ENCODE measurements at places on chromosomes 13 and 19. TPM values are rescaled to one million over a fixed set of nuclear protein-coding genes. Genes with fewer than 3 reads are reported as not detected.
A peak's percentile ranks its signal among the peaks of the same experiment; 100 is the strongest.

DNA sequence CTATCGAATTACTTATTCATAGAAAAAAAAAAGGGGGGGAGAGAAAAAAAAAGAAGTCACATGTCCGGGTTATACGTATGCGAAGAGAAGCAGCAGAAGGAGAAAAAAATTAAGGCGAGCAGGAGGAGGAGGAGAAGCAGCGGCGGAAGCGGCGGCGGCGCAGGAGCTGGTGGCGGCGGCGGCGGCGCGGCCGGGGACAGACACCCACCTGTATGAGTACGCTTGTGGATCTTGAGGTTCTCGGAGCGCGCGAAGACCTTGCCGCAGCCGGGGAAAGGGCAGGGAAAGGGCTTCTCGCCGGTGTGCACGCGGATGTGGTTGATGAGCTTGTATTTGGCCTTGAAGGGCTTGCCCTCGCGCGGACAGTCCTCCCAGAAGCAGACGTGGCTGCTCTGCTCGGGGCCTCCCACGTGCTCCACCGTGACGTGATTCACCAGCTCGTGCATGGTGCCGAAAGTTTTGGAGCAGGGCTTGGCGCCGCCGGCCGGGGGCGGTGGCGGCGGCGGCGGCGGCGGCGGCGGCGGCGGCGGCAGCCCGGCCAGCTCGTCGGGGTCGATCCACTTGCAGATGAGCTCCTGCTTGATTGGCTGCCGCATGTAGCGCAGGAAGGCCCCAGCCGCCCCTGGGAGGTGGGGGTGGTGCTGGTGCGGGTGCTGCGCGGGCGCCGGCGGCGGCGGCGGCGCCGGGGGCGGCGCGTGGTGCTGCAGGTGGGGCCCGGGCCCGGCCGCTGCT is 1.5 kb downstream of the ZIC5 start:
- no peak overlapping the region for H3K27ac ChIP-seq
- no peaks in the 10 kb centered on the region for H3K36me3 ChIP-seq
- no peaks in the 10 kb centered on the region for H3K4me1 ChIP-seq

The CBY2 gene
- not detected for total RNA-seq

The ASF1B gene
- total RNA-seq: 19.1 TPM

- H3K36me3 ChIP-seq: no peaks in the 10 kb centered on the region
Observed at GRCh38 chr13:41299316-41300094, 11.6 kb upstream of the NAA16 start.

The RAX2 gene
- not detected for total RNA-seq

GRCh38 chr19:34757441-34757840 is 15.6 kb downstream of the ZNF599 start:
- no peak for DNase-seq
- H3K27ac ChIP-seq: no peak overlapping the region
- H3K4me3 ChIP-seq: no peak overlapping the region
- no peaks in the 10 kb centered on the region for H3K27me3 ChIP-seq

GRCh38 chr13:78121001-78121400 is 202.4 kb upstream of the EDNRB start:
- no peaks in the 10 kb centered on the region for H3K36me3 ChIP-seq
- no peaks in the 10 kb centered on the region for H3K27me3 ChIP-seq
- no peak overlapping the region for H3K4me3 ChIP-seq
- no peak for DNase-seq
- H3K27ac ChIP-seq: no peak overlapping the region
- no peaks in the 10 kb centered on the region for H3K4me1 ChIP-seq

- H3K4me1 ChIP-seq: peaks cover 19% of the 10 kb centered on the region
- no peak overlapping the region for H3K27ac ChIP-seq
- no peak for DNase-seq
- H3K4me3 ChIP-seq: no peak overlapping the region
- H3K36me3 ChIP-seq: no peaks in the 10 kb centered on the region
Observed at GRCh38 chr13:20466371-20466770, 59.3 kb downstream of the CRYL1 start.

The POSTN gene
- total RNA-seq: 5.1 TPM

DNA sequence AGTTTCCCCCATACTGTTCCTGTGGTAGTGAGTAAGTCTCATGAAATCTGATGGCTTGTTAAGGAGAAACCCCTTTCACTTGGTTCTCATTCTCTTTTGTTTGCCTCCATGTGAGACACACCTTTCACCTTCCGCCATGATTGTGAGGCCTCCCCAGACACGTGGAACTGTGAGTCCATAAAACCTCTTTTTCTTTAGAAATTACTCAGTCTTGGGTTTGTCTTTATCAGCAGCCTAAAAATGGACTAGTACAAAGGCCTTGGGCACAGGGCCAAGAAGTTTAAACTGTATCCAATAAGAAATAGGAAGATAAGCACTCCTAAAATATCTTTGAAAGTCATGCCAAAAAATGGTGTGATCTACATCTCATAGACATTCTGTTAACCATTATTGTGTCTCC is 176.9 kb downstream of the TBC1D4 start:
- H3K4me1 ChIP-seq: peaks cover 10% of the 10 kb centered on the region
- DNase-seq: peak; percentile 59
- peaks cover 5% of the 10 kb centered on the region for H3K36me3 ChIP-seq
- no peak overlapping the region for H3K4me3 ChIP-seq

GRCh38 chr19:2902590-2903218 is 2.0 kb downstream of the ZNF57 start:
- H3K27me3 ChIP-seq: no peaks in the 10 kb centered on the region
- DNase-seq: no peak
- H3K36me3 ChIP-seq: no peaks in the 10 kb centered on the region
- no peak overlapping the region for H3K4me3 ChIP-seq

The CATSPERD gene
- total RNA-seq: not detected

GRCh38 chr13:111219950-111220349 is 100.5 kb upstream of the TEX29 start:
- no peak for DNase-seq
- no peaks in the 10 kb centered on the region for H3K27me3 ChIP-seq
- peaks cover 5% of the 10 kb centered on the region for H3K4me1 ChIP-seq
- no peak overlapping the region for H3K4me3 ChIP-seq
- H3K27ac ChIP-seq: no peak overlapping the region

GRCh38 chr13:105334211-105334610 is 1201.3 kb downstream of the EFNB2 start:
- no peak overlapping the region for H3K4me3 ChIP-seq
- H3K4me1 ChIP-seq: no peaks in the 10 kb centered on the region
- DNase-seq: peak; percentile 39
- no peaks in the 10 kb centered on the region for H3K36me3 ChIP-seq
- no peak overlapping the region for H3K27ac ChIP-seq
- no peaks in the 10 kb centered on the region for H3K27me3 ChIP-seq

DNA sequence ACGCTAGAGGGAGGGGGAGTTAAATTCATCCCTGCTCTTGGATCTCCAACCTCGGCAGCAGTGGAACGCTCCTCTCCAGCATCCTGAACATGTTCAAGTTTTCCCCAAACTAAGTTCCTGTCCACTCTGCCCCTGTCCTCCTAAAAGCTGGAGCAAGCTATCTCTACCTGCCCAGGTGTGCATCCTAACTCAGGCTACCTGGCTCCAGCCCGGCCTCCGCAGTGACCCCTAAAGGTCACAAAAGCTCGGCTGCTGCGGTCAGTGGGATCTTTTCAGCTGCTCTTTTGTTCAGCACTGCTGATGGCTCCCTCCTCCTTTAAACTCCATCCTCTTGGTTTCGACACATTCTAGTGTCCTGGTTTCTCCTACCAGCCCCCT is 1.4 kb downstream of the DCUN1D2 start:
- H3K27ac ChIP-seq: no peak overlapping the region
- peak overlapping the region; percentile 90 for H3K4me3 ChIP-seq
- H3K36me3 ChIP-seq: no peaks in the 10 kb centered on the region

The ZNF723 gene
- total RNA-seq: not detected

GRCh38 chr13:29923554-29924481 is 73.4 kb upstream of the UBL3 start:
- H3K27me3 ChIP-seq: no peaks in the 10 kb centered on the region
- peak; percentile 95 for DNase-seq
- H3K4me3 ChIP-seq: no peak overlapping the region
- no peak overlapping the region for H3K27ac ChIP-seq
- H3K4me1 ChIP-seq: peaks cover 4% of the 10 kb centered on the region

- no peak for DNase-seq
- H3K4me3 ChIP-seq: no peak overlapping the region
- no peaks in the 10 kb centered on the region for H3K27me3 ChIP-seq
- no peak overlapping the region for H3K27ac ChIP-seq
Observed at GRCh38 chr13:40445557-40445990, 220.9 kb downstream of the FOXO1 start.

The ZNF627 gene
- total RNA-seq: 23.0 TPM

DNA sequence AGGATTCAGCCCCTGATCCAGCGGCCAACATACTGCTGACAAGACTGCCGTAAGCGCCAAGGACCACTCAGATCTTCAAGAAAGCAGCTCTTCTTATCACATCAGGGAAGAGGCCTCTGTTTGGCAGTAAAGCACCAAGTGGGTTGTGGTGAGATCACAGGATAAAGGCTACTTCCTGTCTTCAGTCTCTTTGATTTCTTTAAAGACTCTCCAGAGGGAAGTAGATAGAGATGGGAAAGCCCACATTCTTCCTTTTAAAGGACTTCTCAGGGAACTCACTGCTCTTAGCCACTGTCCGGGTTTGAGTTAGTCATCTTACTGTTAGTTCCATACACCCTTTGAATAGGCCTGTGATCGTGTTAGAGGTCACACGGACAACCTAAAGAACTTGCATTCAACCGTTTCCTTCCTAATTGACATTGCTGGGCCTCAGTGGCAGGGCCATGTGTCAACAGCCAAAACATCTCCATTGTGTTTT is 47.2 kb upstream of the POMP start:
- no peaks in the 10 kb centered on the region for H3K36me3 ChIP-seq
- no peaks in the 10 kb centered on the region for H3K4me1 ChIP-seq

DNA sequence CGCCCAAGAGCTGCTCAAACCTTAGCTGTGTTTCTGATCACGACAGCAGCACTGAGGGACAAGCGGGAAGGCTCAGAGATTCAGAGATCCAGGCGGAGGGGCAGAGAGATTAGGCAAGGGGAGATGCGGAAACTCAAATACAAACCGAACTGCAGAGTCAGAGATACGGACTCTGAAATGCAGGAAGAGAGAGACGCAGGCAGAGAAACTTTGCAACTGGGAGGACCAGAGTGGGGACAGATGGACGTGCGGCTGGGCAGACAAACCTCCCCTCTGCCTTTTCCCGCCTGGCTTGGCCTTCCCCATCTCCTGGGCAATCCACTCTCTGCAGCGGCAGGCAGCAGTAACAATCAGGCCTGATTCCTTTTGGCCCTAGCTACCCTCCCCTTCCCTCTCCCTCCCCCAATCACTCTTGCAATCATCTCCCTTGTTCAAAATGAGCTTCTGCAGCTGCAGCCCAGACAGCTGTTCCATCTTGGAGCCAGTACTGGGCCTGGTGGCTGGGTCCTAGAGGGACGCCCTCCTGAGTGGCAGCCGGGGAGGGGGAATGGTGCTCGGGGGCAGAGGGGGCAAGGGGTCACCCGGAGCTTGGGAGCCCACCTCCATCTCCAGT is 29.7 kb downstream of the OLFM2 start:
- H3K27ac ChIP-seq: no peak overlapping the region
- H3K36me3 ChIP-seq: no peaks in the 10 kb centered on the region
- no peaks in the 10 kb centered on the region for H3K4me1 ChIP-seq

GRCh38 chr19:5624018-5624663 is 1.3 kb downstream of the SAFB start:
- DNase-seq: peak; percentile 53
- H3K4me1 ChIP-seq: peaks cover 13% of the 10 kb centered on the region
- H3K27ac ChIP-seq: peak overlapping the region; percentile 97
- peak overlapping the region; percentile 85 for H3K4me3 ChIP-seq
- peaks cover 29% of the 10 kb centered on the region for H3K36me3 ChIP-seq

DNA sequence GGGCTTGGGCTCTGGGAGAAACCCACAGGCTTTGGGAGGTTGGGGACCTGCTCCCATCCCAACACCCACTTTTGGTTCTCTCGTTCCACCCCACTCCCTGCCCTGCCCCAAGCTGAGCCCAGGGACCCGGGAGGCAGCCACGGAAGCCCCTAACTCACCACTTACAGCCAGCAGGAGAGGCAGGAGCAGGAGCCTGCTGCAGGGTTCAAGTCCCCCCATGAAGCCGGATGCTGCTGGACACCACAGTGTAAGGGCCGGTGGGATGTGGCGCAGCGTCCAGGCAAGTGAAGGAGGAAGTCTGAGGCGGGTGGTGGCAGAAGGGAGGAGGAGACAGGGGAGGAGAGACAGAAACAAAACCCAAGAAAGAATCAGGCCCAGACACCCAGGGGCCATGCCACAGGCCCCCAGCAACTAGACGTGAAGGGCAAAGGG is at the start of gene TYROBP:
TSS of gene TYROBP (minus strand) at position 286 of the 432 bp plus-strand sequence. CDS start at position 219, 67 bp downstream.
- peaks cover 12% of the 10 kb centered on the region for H3K4me1 ChIP-seq
- H3K36me3 ChIP-seq: no peaks in the 10 kb centered on the region
- DNase-seq: no peak
- H3K4me3 ChIP-seq: no peak within 1 kb of the TSS
- peak within 1 kb of the TSS; percentile 47 for H3K27ac ChIP-seq

DNA sequence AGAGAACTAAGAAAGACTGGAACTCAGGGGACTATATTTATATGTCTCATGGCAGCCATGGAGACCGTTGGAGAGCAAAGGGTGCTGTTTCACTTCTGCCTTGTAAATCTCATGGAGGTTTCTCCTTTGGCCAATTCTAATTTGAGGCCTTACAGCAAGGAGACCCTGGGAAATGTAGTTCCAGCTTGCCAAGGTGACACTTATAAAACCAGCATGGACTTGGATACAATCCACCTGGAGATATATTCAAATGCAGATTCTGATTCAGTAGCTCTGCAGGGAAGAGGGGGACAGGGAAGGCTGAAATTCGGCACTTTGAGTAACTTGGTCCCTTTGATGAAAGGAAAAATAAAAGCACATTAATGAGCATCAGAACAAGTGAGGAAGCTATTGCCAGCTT is 90.0 kb downstream of the OXGR1 start:
- no peaks in the 10 kb centered on the region for H3K27me3 ChIP-seq
- no peaks in the 10 kb centered on the region for H3K36me3 ChIP-seq
- no peak overlapping the region for H3K27ac ChIP-seq
- H3K4me1 ChIP-seq: peaks cover 7% of the 10 kb centered on the region
- no peak for DNase-seq

GRCh38 chr13:97491452-97491851 is 57.5 kb downstream of the RAP2A start:
- no peaks in the 10 kb centered on the region for H3K27me3 ChIP-seq
- H3K4me3 ChIP-seq: no peak overlapping the region
- H3K4me1 ChIP-seq: no peaks in the 10 kb centered on the region
- H3K27ac ChIP-seq: no peak overlapping the region

Measured in cardiac muscle cell (in vitro differentiated cells and primary cell).